ENCODE measurements at places on chromosomes 1 and 21. TPM values are rescaled to one million over a fixed set of nuclear protein-coding genes. Genes with fewer than 3 reads are reported as not detected.

MAN1C1 gene
- total RNA-seq: 28.0 TPM

SLC30A2 gene
- not detected for total RNA-seq

FAM72D gene
- under 0.01 TPM for total RNA-seq

SPRR2E gene
- total RNA-seq: not detected

ANGPTL7 gene
- under 0.01 TPM for total RNA-seq

CORT gene
- 0.29 TPM for total RNA-seq

CR1L gene
- total RNA-seq: not detected

ARHGAP30 gene
- total RNA-seq: not detected

ARHGEF10L gene
- total RNA-seq: 39.1 TPM

ENAH gene
- total RNA-seq: 344 TPM

DNM3 gene
- total RNA-seq: 0.72 TPM

PSMA5 gene
- total RNA-seq: 45.6 TPM

DMRTA2 gene
- total RNA-seq: under 0.01 TPM

TRABD2B gene
- total RNA-seq: under 0.01 TPM

CFAP141 gene
- not detected for total RNA-seq

LYPD8 gene
- not detected for total RNA-seq

FCGR2B gene
- not detected for total RNA-seq

GPR37L1 gene
- not detected for total RNA-seq

SPATA17 gene
- 1.5 TPM for total RNA-seq

PROK1 gene
- total RNA-seq: not detected

SPRR1B gene
- total RNA-seq: not detected

KCNJ6 gene
- total RNA-seq: 0.36 TPM

REN gene
- total RNA-seq: not detected

PCSK9 gene
- 6.5 TPM for total RNA-seq

MNDA gene
- total RNA-seq: under 0.01 TPM

CLDN8 gene
- total RNA-seq: not detected

RGS5 gene
- total RNA-seq: 1.8 TPM

HES2 gene
- not detected for total RNA-seq

S100A5 gene
- total RNA-seq: not detected

CENPS gene
- 17.4 TPM for total RNA-seq

LENEP gene
- 0.88 TPM for total RNA-seq

OLIG1 gene
- not detected for total RNA-seq

RGS16 gene
- 0.29 TPM for total RNA-seq

ADAMTSL4 gene
- total RNA-seq: 3.2 TPM

S100A2 gene
- total RNA-seq: 1.8 TPM

OPRD1 gene
- not detected for total RNA-seq

CYP4A22 gene
- not detected for total RNA-seq

SPOCD1 gene
- total RNA-seq: 58.6 TPM

TCHH gene
- not detected for total RNA-seq

All from osteoblast (primary cell).